Osteoblast (primary cell): ENCODE measurements at places on chromosomes 4 and X. TPM values are rescaled to one million over a fixed set of nuclear protein-coding genes. Genes with fewer than 3 reads are reported as not detected.

TRIM75 gene
- total RNA-seq = not detected in 2 replicates

DAPP1 gene
- total RNA-seq = not detected in 2 replicates

CT45A2 gene
- not detected in 2 replicates for total RNA-seq

DNA sequence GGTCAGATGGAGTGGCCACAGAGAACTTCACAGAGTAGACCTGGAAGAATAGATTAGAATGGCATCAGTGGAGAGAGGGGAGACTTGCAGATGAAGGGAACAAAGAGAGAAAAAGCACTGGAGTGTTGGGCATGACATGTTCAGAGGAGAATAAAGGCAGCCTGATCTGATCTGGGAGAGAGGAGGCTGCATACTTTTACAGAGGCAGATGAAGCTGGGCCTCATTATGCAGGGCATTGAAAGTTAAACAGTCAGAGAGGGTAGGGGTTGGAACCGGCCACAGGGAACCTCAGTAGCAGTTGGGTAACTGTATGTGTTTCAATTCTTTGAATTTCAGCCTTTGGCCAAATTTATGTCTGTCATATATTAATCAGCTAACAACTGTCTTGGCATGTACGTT lies 61.2 kb downstream of the SH3BGRL start:
- peaks cover 29% of the 10 kb centered on the region for H3K4me1 ChIP-seq
- no peaks in the 10 kb centered on the region for H3K27me3 ChIP-seq
- no peak overlapping the region for H3K4me3 ChIP-seq
- no peak overlapping the region for H3K27ac ChIP-seq

GRCh38 chr4:143403553-143403820 lies 66.8 kb downstream of the GAB1 start:
- no peak for DNase-seq
- no peaks in the 10 kb centered on the region for H3K27me3 ChIP-seq
- H3K36me3 ChIP-seq = no peaks in the 10 kb centered on the region

- H3K27ac ChIP-seq = peak overlapping the region; percentile 92
- H3K4me1 ChIP-seq = peaks cover 3% of the 10 kb centered on the region
- peaks cover 6% of the 10 kb centered on the region for H3K36me3 ChIP-seq
- H3K27me3 ChIP-seq = no peaks in the 10 kb centered on the region
- peak; percentile 60 for DNase-seq
Measured at GRCh38 chrX:48802905-48803200, 986 bp downstream of the HDAC6 start.
